ENCODE measurements at places on chromosomes 4 and X.

- DNase-seq: no peak
Measured at GRCh38 chr4:75973766-75974165, 17.0 kb downstream of the SDAD1 start.

GRCh38 chr4:124279741-124280140 is 432.8 kb downstream of the ANKRD50 start:
- no peak for DNase-seq

DNA sequence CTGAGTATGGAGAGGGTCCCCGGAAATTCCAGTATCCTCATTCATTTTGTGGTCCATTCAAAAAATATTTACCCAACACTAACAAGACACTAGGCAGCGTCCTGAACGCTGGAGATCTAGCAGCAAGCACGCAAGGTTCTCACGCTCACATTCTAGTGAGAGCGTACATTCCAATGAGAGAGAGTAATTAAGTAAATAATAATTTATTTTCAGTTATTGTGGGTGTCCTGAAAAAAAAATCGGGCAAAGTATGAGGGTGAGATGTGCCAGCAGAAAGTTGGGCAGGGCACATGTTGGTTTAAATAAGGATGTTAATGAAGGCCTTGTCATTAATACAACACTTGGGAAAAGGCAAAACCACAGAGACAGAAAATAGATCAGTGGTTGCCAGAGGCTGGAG is 4.0 kb upstream of the TMEM156 start:
- no peak for DNase-seq

DNA sequence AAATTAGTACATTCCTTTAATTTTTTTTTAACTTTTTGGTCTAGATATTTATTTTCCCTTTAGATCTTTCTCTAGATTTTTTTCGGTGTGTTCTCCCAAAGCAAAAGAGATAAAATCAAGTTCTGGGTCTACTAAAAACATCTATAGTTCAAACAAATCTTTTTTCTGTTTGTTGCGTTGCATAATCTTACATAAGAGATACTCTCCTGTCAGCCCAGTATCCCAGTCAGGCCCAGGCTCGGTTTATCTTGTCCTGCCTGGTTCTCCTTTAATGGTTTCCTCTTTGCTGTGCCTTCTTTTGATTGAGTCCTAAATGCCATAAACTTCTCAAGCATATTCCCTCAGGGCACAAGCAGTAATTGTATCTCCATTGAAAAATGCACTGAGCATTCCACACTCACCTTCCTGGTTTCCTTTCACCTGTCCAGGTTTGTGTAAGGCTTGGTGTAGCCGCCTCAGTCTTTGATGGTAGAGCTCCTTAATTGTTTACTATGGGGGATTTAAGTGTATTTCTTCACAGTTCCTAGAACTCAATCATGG is 104.9 kb downstream of the TMEM131L start:
- DNase-seq: no peak

- peak; percentile 43 for DNase-seq
Measured at GRCh38 chrX:11791090-11791489, 33.1 kb downstream of the MSL3 start.

DNA sequence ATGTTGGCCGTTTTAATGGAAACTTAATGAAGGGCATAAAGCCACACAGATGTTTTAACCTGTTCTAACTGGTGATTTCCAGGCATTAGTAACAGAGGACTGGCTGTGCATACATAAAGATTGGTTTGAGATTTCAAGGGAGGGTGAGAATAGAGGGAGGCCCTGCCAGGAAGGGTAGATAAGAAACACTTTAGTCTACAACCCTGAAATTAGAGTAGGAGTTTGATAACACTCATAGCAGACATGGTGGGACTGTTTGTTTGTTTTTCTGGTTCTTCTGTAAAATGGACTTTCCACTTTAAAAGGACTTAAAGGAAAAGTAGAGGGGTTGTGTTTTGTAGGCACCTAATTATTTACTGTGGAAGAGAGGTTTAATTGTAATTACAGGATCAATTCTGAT is 16.2 kb downstream of the SLC4A4 start:
- DNase-seq: no peak

GRCh38 chr4:80026100-80026499 is 46.9 kb downstream of the ANTXR2 start:
- no peak for DNase-seq

GRCh38 chrX:45714866-45715265 is 514.2 kb upstream of the DIPK2B start:
- no peak for DNase-seq

DNA sequence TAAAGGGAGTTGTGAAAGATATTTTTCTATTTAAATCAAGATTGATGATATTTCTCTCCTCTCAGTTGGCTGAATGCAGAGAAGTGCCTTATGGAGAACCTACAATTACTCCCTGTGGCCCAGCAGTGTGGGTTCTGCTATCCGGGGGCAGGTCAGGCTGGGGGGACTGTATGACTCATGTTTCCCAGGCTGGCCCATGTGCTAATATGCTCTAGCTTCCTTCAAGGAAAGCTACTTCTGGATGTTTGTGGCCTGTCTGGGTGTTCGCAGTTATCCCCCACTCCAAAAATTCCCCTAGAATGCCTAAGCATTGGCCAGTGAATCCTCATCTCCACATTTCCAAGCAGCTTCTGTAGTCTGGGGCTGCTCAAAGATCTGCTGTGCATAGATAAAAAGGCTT is 58.9 kb upstream of the SPP1 start:
- no peak for DNase-seq

DNA sequence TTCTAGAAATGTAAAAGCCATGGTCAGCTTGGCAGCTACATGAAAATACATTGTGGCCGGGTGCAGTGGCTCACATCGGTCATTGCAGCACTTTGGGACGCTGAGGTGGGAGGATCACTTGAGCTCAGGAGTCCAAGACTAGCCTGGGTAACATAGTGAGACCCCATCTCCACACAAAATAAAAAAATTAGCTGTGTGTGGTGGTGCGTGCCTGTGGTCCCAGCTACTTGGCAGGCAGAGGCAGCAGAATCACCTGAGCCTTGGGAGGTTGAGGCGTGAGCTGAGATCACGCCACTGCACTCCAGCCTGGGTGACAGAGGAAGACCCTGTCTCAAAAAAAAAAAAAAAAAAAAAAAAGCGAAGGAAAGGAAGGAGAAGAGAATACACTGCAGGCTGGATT is 29.0 kb downstream of the RNF212 start:
- DNase-seq: no peak

DNA sequence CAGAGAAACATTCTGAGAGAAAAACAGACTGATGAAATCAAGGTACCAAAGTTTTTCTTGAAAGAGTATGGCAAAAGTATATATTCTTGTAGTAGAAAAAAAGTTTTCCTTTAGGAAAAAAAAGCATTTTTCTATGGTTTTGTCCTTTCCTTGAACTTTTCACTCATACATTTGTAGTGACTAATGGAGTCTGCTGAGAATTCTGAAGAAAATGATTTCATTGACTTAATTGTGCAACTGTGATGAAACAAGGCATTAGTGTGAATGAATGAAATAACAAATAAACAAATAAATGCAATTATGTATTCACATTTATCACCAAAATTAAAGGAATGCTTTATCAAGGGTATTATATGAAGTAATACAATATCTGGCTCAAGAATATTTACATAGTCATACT is 5.7 kb downstream of the CSN1S1 start:
- DNase-seq: no peak

DNA sequence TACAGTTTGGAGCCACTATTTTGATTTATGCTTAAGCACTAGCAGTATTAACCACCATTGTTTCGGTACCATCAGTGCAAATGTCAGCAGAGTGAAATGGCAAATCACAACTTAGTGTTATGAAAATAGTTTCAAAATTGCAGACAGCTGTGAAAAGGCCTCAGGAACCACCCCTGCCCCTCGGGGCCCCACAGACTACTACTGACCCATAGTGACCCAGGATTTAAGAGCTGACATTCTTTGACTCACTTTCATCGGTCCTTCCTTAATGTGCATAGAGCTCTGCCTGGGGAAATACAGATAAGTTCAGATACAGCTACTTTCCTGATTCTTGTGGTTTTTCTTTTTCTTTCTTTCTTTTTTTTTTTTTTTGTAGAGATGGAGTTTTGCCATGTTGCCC is 3.3 kb upstream of the BBS7 start:
- DNase-seq: no peak

GRCh38 chr4:165602621-165603020 is 223.8 kb downstream of the CPE start:
- no peak for DNase-seq
